ENCODE measurements at places on chromosomes 11 and 22.

DNA sequence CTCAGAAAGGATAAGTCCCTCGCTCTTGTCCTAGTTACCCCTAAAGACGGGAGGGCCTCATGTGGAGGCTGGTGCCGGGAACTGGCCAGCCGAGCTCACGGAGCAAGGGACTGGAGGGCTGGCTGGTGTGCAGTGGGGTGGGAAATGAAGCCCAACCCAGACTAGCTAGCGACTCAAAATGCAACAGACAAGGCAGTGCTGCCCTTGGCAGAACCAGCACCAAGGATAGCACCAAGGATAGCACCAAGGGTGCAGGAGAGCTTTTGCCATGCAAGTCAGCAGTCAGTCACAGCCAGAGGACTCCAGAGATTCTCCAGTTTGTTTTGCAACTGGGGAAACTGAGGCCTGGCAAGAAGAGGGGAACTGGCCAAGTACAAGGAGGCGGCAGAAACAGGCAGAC, 6.5 kb upstream of the BATF2 start:
- no peak for DNase-seq

GRCh38 chr11:128585498-128586238, 1.7 kb downstream of the ETS1 start:
- DNase-seq = no peak

- no peak for DNase-seq
These were observed 81.5 kb downstream of the WT1 start for GRCh38 chr11:32353884-32354283.

DNA sequence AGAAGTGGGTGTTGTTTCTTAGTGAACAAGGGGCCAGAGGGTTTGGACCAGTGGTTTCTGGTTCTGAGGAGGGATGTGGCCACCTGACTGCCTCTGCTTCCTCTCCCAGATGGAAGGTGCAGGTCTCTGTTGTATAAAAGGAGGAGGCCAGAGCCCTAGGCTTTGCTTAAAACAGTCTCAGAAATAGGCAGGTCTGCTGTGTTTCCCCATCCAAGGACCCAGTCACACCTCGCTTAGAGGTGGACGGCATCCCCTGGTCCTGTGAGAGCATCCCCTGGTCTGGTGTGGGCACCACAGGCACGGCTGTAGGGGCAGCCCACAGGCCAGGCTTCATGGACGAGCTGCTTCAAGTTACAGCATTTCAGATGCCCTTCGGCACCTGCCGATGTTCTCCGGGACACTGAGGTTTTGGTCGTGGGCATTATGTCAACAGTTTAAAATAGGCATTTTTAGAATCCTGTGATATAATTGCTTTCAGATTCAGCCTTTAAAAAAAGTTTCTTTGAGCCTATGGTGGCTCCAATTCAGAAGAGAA, 45.7 kb upstream of the SHANK2 start:
- no peak for DNase-seq

DNA sequence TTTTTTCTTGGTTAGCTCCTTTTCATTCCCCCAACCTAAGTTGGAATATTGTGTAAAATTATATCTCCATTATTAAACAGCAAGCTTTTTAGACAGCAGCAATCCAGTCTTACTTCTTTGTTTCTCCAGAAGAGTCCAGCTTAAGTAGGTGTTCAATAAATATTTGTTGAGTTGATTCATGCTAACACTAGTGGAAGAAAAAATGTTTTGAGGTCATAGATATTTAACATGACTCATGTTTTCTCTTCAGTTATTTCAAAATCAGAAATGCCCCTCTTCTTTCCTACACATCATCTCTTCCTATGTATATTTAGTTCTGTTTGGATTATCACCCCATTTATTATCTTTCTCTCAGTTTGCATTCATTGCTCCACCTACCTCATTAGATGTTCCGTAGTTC, 20.3 kb downstream of the CCDC83 start:
- DNase-seq = no peak

DNA sequence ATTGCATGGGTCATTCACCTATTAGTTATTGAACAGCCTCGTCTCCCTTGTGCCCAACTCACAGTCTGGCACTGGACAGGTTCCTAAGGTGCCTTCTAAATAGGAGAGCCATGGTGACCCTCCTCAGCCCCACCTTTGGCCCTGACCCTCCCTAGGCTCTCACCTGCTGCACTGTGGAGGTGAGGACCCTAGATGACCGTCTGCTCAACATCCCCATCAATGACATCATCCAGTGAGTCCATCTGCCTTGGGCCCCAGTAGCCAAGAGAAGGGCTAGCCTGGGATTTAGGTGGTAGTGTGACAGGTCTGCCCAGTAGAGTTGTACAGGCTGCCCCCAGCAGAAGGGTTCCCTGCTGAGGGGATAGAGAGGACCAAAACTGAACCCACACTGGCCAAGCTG, 13.6 kb downstream of the UCP2 start:
- no peak for DNase-seq

All from GM13977 (cell line).